ENCODE measurements at places on chromosomes 2 and 18.

GRCh38 chr2:5706717-5707455 lies 14.7 kb downstream of the SOX11 start:
- no peak for DNase-seq

DNA sequence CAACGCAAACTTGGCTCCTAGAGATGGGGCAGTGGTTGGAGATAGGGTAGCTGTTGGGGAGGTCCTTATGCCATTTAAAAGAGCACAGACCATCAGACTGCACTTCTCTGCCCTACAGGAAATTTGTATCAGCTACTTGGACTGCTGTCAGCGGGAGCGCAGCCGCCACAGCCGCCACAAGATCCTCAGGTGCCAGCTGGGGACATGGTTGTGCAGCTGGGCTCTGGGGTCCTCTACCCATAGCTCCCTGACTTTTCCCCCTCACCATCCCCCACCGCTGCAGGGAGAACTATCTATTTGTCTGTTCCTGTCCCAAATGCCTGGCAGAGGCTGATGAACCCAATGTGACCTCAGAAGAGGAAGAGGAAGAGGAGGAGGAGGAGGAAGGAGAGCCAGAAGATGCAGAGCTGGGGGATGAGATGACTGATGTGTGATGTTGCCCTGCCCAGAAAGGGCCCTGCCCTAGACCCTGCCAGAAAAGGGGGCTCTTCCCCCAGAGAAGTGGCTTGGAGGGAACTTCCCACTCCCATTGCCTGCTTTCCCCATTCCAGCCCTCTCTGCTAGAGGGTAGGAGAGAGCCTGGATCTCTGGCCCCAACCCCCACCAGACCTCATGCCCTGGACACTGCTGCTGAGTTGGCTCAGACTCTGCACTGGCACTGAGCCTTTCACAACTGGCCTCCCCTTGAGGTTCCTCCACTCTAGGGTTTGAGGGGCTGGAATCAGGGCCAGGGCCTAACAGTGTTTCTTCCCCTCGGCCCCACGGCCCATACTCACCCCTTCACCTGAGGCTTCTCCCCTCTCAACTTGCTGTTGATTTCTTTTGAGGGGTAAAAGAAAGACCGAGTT lies 7.3 kb downstream of the PRADC1 start:
- no peak for DNase-seq

DNA sequence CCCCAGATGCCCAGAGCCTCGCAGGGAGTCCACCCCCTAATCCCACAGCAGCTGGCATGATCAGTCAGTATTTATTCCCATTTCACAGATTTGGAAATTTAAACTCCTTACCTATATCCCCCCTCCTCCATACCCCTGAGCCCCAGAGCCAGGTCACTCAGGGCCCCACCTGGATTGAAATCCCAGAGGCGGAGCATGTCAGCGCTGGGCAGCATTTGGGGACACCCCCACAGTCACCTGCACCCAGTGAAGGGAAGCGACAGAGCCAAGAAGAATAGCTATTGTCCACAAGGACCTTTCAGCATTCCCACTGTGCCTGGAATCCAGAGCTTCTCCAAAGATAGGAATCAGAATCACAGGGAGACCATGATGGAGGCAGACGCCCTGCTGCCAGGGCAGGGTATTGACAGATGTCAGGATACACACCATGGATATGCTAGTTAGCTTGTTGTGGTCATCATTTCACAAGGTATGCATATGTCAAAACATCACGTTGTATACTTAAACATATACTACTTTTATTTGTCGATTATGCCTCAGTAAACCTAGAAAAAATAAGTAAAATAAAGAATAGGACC lies 968 bp upstream of the ASTL start:
- DNase-seq: no peak

GRCh38 chr2:229901819-229902218 lies 20.0 kb downstream of the TRIP12 start:
- no peak for DNase-seq

- no peak for DNase-seq
Measured at GRCh38 chr2:16566701-16567100, 98.9 kb downstream of the CYRIA start.

DNA sequence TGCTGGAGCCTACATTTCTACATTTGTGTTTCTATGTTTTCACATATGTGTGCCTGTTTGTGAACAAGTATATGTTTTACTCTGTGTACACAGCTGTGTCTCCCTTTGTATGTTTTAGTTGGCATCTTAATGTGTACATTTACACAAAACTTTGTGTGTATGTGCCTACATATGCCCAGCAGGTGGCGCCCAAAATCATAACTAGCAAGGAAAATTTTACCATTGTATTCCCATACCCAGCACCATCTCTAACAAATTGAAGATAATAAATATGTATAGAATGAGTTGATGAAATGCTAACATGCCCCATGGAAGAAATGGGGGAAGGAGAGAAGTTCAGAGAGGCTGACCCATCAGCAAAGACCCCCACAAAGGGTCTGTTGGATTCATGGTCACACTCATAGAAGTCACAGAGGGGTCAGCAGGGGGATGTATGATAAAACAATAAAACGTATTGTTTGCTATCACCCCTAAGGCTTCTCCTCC lies 48.1 kb downstream of the PKDCC start:
- DNase-seq: peak; percentile 81

- DNase-seq: no peak
Measured at GRCh38 chr2:208099682-208100470, 24.4 kb downstream of the CRYGD start.
